ENCODE measurements at places on chromosomes 11 and 22. TPM values are rescaled to one million over a fixed set of nuclear protein-coding genes. Genes with fewer than 3 reads are reported as not detected.

DNA sequence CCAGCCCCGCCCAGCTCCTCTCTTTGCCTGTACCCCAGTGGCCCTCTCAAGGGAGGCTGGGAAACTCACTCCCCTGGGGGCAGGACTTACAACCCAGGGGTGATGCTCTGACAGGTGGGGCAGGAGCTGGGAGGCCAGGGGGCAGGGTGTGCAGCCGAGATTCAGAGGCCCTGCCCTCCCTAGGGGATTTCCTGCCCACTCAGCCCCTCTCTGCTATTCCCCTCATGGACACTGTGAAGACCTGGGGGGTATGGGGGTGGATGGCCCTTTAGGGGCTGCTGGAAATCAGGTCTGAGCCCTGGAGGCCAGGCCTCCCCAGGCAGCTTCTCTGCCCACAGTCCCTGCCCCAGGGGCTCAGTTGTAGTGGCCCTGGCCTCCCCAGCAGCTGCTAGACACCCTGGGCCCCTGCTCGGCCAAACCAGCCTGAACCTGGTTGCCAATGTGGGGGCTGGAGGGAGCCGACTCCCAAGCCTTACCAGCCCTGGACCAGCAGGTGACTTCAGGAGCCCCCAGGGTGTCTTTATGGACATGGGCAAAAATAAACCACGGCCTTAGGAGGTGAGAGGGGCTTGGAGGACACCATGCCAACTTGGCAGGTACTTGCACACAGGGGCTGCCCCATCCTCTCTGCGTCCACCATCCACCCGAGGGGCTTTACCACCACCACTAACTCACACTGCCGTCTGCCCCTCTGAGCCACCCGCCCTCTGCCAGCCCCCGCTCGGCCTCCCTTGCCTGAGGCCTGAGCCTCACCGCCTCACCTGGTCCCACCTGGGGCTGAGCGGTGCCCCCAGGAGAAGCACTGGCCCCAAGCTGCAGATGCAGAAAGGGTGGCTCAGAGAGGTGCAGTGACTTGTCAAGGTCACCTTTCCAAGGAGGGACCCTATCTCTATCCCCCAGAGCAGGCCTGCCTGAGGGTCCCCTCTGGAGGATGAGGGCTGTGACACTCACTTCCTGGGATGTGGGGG lies 2.8 kb upstream of the PHLDA2 start:
- no peak for DNase-seq

OR4X1 gene
- not detected for total RNA-seq

DYNC2H1 gene
- total RNA-seq, result 16.8 TPM

- no peak for DNase-seq
Measured at GRCh38 chr11:66985508-66986177, 10.5 kb downstream of the C11orf86 start.

NXPE4 gene
- not detected for total RNA-seq

- DNase-seq, result no peak
Measured at GRCh38 chr22:29014773-29015172, 46.9 kb downstream of the C22orf31 start.

DNA sequence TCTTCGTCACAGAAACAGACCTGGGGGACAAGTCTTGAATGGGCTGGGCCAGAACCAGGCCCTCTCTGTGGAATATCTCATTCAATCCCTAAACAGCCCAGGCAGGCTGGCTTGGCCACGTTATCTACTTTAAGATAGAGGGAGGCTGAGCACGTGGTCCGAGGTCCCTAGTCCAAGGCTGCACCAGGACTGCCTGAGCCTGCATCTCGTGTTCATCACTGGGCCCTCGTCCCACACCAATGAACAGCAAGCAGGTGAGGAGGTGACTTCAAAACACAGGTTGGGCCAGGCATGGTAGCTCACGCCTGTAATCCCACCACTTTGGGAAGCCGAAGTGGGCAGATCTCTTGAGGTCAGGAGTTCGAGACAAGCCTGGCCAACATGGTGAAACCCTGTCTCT lies 20.3 kb upstream of the FGF3 start:
- DNase-seq, result no peak

DNA sequence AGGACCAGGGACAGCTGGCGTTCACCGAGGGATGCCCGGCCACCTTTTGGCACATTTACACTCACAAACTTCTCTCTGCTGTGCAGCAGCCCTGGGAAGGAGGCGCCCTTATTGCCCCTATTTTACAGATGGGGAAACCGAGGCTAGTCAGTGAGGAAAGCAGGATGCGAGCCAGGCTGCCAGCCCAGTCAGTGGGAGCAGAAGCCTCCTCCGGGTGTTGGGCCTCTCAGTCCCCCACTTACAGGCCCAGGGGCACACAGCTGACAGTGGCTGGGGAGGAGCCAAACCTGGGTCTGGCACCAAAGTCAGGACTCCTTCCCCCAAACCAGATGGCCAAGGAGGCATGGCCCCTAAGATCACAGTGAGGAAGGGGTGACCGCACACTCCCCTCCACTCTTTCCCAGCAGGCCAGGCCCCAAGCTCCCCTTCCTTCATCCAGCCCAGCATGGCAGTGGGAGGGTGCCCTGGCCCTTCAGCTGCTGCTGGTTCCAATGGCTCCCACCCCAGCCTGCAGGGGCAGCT lies 121.4 kb upstream of the ANO1 start:
- no peak for DNase-seq

PDHX gene
- total RNA-seq, result 26.3 TPM

UPK3A gene
- not detected for total RNA-seq

DNA sequence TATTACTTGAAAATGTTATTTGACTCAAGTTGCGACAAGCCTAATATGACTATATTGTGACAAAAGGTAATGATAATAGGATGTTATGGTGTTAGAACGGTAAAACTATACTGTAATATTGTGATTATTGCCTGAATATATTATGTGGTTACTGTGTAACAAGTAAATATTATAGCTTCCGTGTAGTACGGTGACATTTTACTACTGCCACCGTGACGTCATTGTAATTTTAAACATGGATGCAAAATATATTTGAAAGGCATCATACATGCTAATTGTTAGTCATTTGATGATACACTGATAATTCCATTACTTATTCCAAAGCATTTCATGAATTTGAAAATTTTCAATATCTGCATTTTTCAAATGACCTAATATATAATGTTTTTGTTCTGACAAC lies 2.5 kb downstream of the ELP4 start:
- DNase-seq, result no peak

DRICH1 gene
- 0.11 TPM for total RNA-seq

DNA sequence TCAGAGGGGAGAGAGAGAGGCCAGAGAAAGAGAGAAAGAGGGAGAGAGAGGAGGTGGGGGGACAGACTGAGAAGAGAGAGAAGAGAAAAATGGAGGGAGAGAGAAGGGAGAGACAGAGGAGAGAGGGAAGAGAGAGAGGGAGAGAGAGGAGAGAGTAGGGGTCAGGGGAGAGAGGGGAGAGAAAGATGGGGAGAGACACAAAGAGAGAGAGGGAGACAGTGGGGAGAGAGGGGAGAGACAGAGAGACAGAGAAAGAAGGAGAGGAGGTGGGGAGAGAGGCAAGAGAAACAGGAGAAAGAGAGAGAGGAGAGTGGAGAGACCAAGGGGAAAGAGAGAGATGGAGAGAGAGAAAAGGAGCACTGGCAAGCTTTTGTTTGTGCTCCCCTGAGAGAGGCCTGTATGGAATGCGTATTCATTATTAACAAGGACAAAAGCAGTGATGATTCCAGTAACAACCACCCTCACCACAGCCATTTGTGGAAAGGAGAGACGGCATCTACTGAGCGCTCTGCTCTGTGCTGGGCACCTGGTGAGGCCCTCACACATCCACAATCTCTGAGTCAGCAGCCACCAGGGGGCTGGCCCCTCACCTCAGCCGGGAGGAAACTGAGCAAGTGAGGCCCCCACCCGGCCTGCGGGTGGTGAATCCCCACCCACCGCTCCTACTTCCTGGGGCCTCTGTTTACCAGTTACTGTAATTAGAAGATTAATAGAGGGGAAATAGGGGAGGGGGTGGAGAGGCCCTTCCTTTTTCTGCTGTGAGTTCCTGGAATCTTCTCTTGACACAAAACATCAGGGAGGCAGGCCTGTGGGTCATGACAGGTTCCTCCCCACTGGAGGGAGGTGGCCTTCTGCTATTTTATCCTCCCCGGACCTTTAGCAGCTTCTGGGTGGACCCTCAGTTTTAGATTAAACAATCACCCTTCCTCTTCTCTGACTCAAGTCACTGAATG lies 14.6 kb upstream of the MIAT start:
- no peak for DNase-seq

GRCh38 chr11:76361776-76362175 lies 19.2 kb downstream of the THAP12 start:
- no peak for DNase-seq

- DNase-seq, result no peak
Measured at GRCh38 chr22:29947410-29948384, 64.7 kb downstream of the MTMR3 start.

CD248 gene
- not detected for total RNA-seq

GRCh38 chr11:72008728-72009127 lies 10.0 kb downstream of the IL18BP start:
- no peak for DNase-seq

DNA sequence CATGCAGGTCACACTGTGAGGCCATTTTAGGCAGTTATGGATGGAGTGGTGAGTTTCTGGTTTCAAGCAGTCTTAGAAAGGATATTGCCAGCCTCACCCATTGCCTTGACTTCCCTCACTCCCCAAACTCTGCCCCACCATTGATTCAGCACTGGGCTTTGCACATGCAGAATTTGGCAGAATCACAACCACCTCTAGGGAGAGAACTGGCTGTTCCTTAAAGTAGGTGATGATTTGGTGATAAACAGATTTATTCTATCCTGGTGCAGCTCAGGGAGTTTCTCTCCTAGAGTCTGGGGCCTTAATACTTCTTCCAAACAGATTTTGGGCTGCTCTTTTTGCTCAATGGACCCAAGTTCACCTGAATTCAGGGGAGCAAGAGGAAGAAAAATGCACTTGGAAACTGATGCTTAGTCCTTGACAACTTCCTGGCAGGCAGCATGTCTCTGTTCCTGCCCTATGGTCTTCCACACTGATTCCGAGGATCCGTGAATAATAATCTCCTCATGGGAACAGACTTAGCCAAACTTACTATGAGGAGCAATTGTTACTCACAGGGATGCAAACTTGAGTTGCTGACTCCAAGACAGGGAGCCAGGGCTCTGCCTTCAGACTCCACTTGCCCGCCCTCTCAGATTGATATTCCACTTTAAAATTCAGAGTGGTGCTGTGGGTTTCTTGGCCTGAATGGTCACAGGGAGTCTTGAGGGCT lies 129.7 kb upstream of the PARVA start:
- DNase-seq, result no peak

MOGAT2 gene
- total RNA-seq, result not detected

DNA sequence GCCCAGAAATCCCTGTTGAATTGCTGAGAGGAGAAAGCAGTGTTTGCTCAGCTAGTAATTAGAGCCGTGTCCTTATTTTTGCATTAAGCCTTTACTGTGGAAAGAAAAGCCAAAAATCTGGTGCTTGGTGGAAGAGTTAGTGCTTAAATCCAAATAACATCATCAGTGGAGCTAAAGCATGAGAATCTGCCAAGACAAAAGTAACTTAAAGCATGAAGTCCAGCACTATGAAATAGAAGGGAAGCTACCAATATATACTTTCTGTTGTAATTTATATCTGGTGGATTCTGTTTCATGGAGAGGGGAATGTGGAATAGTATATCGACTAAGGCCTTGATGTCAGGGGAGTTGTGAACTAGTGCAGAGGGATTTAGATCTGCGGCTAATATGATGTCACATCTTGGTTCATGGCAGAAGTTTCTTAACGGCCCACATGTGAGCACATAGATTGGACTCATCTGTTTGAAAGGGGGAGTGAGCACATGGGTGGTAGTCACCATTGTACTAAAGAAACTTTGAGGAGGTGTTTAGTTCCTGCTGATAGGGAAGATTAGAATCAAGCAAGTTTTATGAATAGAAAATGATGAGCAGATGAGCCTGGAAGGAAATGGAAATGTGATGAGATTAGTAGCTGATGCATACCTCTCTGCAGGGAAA lies 224.4 kb upstream of the MTNR1B start:
- DNase-seq, result no peak

DNA sequence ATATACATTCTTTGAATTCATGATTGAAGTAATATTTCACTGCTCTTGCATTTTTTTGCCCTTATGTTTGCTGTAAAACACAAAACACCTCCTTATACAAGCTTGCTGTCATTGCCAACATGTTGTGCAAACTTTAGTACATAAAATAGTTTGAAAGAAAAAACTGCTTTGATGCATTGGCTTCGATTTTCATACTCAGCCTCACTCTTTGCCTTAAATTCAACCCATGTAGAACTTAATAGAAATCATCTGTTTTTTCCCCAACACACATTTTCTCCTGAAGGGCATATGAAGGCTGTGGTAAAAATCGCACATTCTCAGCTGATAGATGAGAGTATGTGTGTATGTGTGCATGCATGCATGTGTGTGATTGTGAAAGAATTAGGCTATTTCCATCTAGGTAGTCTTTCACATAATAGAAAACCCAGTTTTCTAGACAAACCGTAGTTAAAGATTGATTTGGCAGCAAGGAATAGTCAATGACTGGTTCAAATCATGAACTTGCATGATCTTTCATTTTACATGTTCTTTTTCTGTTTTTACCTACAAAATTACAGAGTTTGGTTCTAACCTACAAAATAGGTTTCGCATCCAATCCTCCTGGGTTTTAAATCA lies 72.8 kb upstream of the MTMR2 start:
- DNase-seq, result no peak

DNA sequence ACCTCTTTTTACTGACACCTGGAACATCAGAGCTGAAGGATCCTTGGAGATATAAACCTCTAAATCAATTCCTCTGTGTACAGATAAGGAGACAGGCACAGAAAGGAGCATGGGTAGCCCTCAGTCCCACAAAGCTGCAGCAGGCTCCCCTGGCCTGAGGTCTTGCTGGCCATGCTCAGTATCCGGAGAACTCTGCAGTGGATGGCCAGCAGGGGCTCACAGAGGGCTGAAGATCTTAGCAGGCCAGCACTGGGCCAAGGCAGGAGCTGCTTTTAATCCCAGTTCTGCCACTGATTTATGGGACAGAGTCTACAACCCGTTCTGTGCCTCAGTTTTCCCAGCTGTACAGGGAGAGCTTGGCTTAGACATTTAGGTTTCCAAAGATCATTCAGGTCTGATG lies 52.6 kb upstream of the LRRC32 start:
- no peak for DNase-seq

DNA sequence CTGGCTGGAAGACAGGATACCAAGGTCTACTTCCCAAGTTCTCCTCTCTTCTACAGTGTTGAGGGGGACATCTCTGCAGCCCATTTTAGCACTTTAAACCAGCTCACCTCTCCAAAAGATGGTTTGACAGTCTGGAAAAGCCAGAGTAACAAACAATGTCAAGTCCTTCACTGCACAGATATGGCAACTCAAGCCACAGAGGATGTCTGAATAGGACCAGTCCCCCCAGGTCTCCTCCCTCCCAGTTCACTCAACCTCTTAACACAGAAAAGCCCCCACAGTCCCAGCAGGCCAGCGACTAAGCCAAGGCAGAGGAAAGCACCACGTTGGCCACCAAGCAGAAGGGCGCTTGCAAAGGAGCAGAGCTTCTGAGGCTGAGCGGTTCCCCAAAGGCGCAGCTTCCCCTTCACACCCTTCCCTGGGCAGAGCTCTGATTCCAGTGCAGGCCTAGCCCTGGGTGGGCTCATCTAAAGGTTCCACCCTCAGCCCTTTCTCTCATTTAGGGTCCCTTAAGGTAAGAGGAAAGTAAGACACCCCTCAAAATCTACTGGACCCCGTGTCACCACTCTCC lies 62.7 kb downstream of the PAK1 start:
- peak; percentile 3 for DNase-seq

- no peak for DNase-seq
Measured at GRCh38 chr22:46894081-46894671, 131.7 kb downstream of the TBC1D22A start.
